ENCODE measurements at places on chromosomes 13 and 19.

DNA sequence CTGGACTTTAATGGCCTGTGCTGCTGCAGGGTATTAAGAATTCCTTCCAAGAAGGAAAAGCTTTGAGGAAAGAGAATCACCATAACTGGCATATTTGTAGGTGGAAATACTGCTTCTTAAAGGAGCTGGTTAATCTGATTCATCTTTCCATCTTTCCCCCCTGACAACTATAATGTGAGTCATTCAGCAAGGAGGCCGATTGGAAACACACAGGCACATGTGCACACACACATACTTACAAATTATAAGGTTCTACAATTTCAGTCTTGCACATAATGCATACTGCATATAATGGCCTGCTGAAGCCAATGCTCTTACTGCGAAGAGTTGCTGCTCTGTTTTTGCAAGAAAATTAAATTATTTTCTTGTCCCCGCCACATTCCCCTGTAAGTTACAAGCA, 78.8 kb upstream of the TPP2 start:
- no peak for DNase-seq

- no peak for DNase-seq
These were observed 60.8 kb upstream of the IPO5 start for GRCh38 chr13:97892717-97893116.

- no peak for DNase-seq
These were observed 62.8 kb upstream of the EDNRB start for GRCh38 chr13:77981281-77981881.

GRCh38 chr19:10113964-10114650, 2.6 kb downstream of the P2RY11 start:
- DNase-seq = no peak

DNA sequence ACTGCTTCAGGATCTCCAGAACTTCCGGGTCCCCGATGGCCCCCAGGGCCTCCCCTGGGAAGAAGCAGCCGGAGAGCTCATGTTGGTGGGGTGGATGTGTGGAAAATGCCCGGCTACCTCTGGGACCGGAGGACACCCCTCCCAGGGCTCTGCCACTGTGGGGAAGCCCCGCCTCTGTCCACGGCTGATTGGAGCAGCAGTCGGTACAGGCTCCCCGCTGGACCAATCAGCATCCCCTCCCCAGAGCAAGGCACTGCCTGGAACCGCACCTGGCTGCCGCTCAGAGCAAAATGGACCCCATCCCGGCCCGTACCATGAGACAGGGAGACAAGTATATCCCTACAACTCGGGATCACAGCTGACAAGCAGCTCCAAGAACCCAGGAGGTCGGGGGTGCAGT, 6.4 kb downstream of the DOHH start:
- no peak for DNase-seq

GRCh38 chr19:55165952-55166529, 372 bp downstream of the DNAAF3 start:
- DNase-seq = peak; percentile 30

- no peak for DNase-seq
These were observed 216.4 kb downstream of the KLF5 start for GRCh38 chr13:73275163-73275562.

GRCh38 chr13:68745502-68745901, 1362.1 kb upstream of the ATXN8OS start:
- no peak for DNase-seq

DNA sequence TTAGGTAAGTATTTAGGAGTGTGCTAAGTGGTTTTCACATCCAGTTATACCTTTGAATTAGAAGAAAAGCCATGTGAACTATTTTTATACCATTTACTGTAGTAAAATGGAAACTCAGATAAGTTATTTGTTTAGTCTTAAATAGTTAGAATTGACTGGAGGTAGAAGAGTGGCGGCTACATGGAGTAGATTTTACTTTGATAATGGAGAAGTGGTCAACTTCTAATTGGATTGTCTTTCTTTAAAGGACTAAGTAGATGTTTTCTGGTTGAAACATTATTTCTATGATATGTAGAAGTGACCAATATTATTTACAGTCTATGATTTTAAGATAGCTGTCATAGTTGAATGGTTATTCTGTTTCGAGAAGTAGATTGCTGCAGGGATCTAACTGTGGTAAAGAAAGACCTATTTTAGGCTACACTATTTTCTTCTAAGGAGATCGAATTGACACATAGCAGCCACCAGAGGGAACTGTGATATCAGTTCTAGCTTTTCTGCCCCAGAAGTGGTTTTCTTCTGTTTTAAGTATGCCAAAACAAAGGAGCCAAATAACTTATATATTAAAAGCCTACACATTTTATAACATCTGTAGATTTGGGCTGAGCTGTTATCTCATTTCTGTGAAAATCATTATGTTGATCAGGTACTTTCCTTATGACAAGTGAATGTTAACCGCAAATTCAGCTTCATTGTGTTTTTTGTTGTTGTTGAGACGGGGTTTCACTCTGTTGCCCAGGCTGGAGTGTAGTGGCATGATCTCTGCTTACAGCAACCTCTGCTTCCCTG, 26.1 kb downstream of the ZMYM2 start:
- no peak for DNase-seq

DNA sequence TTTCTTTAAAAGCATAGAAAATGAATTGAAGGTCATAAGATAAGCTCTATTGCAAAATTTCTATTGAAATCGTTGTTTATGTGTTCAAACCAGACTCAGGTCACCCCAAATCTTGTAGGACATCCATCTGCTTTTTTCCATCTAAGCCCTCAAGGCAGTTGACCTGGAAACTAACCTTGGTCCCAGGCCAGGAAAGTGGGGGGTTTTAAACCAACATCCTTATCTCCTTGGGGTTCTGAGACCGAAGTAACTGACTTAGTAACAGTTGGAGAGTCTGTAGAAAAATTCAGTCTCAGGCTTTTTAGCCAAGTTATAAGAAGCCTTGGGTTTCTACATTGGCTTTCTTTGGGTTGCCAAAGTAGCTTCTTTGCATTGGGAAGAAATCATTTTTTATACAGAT, 23.4 kb downstream of the ZNF507 start:
- DNase-seq = no peak

GRCh38 chr13:96793404-96793755, 200.9 kb downstream of the OXGR1 start:
- no peak for DNase-seq

GRCh38 chr13:67341406-67341805, 111.3 kb upstream of the PCDH9 start:
- DNase-seq = no peak

GRCh38 chr19:38386300-38386970, 1.4 kb downstream of the GGN start:
- DNase-seq = no peak

DNA sequence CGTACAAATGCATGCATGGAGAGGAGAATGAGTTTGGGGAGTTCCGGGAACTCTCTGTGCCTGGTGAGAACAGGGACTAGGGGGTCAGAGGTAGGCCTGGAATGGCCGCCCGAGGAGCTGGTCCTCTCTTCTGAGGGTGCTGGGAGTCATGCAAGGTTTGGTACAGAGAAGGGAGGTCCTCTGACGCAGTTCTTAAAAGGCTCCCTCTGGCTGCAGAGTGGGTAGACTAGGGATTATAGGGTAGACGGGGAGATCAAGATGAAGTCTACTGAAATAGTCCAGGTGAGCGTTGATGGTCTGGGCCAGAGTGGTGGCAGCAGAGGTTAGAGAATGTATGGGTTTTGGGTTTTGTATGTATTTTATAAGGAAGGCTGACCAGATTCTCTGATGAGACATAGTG, 796 bp downstream of the ZNF304 start:
- no peak for DNase-seq

GRCh38 chr19:45798995-45799517, 6.4 kb upstream of the DMWD start:
- DNase-seq = peak; percentile 19

DNA sequence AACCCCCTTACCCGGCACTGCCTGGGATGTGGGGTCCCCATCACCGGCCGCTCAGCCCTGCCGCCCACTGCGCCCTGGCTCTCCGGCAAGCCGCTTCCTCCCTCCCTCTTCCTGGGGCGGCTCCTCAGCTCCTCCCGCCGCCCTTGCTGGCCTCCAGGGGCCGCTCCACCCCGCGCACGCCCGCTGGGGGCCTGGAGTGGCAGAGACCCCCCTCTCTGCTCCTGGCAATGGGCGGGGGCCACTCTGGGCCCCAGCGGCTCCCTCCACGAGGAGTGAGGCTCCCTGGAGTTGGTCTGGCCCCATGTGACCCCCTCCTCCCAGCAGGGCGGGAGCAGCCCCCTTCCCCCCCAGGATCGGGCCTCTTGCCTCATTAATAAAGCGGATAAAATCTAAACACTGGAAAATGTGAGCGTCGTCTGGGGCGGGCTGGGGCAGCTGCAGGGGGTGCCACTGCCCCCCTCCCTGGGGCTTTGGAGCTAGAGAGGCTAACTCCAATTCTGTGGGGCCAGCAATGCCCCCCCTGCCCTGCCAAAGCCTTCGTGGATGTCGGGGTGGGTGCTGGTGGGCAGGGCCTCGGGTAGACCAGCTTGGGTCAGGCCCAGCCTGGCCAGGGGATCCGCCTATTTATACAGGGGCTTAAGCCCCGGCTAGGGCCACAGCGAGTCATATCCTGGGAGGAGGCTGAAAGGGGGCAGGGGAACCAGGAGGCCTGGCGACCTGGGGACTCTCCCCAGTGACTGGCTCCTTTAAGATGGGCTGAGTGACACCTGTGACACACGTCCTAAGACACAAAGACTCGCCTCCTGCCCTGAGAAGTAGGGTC, at the start of gene PTGER1:
Gene PTGER1, minus strand, starts transcription at position 104 of the 823 bp plus-strand sequence. CDS start 1,034 bp downstream, outside the sequence.
- no peak for DNase-seq

DNA sequence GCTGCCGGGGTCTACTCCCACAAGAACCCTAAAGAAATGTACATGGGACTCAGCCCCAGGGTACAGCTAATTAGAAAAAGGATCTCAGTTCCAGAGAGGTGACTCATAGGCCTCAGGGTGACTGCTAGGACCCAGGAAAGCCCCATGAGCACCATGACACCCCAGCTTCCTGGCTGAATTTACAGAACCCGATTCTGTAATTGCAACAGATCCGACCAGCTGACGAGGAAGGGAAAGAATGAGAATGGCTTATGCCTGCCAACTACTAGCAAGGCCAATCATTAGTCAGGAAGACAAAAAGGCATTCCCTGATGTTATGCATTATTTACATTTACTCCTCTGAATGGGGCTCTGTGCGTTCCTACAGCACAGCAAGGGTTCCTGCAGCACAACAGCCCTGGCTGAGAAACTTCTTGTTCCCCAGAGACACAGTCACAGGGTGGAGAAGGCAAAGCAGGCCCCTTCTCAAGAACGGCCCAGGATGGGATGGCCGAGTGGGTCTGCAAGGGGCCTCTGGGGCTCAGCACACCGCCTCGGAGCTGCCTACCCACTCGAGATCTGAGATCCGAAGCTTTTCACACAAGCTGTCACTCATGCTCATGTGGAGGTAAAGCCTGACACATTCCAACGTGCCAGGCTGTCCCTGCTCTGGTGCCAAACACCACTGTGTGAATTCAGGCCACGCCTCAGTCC, 27.2 kb downstream of the PBX4 start:
- DNase-seq = no peak

DNA sequence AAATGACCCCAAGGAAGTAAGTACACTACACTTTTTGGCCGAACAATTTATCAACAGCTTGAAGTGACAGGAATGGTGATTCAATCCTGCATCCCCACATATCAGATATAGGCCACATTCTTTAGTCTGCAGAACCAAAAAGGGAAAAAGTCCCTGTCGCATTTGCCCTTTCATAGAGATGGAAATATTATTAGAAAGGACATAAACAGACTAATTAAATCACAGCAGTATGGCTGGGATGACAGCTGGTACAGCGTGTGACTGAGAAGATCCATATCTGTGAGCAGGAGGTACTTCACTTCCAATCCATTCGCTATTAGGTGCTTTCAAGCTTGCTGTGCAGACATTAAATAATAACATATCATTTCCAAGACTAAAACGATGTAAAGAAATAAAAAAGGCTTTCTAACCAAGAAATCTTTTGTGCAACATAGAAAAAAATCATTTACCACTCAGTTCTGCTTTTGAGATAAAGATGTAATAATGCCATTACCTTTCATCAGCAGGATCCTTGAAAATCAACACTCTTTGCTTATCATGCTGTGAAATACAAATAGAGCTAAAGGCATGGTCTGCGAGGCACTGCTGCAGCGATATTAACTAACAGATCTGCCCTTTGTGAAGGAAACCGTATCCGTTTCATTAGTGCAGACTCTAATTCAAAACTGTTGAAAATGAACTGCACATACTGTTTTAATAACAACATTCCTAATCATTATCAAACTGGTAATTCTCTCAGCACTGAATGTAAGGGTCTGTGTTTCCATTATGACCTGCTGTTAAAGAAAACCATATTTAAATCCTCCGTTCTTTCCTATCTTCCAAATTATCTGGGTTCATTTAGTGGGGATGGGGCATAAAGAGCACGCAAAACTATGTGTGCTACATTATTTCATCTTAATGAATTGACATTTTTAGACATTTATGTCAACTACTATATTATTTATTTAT, 245.6 kb downstream of the DACH1 start:
- no peak for DNase-seq

- DNase-seq = no peak
These were observed 202.9 kb upstream of the SERP2 start for GRCh38 chr13:44170731-44171130.

DNA sequence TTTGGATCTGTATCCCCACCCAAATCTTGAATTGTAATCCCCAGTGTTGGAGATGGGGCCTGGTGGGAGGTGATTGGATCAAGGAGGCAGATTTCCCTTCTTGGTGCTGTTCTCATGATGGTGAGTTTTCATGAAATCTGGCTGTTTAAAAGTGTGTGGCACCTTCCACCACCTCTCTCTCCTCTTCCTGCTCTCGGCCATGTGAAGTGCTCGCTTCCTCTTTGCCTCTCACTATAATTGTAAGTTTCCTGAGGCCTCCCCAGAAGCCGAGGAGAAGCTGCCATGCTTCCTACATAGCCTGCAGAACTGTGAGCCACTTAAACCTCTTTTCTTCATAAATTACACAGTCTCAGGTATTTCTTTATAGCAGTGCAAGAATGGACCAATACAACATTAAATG, 15.7 kb downstream of the COMMD6 start:
- no peak for DNase-seq

DNA sequence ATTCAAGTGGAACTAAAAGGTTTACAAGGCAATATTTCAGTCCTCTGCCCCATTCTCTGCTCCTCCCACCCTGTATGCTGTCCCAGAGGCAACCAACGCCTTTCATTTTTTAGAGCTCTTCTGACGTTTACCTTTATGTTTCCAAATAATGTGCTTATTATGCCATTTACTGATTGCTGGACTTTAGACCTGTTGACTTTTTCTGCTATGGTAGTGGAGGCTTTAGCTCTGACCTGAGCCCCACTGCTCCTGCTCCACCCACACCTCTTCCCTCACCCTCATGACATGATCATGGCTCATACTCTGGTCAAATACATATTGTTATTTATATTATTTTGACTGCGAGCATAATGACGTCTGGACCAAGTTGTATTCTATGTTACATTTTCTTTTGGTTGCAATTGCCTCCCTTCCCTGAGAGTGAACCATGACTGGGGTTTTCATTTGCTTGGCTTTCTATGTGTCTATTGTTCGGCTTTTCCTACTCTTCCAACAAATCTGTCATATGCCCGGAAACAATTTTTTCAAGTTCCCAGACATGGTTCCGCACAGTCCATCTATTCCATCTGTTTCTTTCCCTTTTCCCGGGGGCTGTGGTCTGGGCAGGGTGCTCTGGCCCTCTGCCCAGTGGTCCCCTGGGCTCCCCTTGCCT, 31.4 kb upstream of the GJB6 start:
- DNase-seq = no peak
